NCI-H1436 treated with DMSO at 0.1 percent for 48 hours (cell line): ENCODE measurements at places on chromosomes 1 and 21.

DNA sequence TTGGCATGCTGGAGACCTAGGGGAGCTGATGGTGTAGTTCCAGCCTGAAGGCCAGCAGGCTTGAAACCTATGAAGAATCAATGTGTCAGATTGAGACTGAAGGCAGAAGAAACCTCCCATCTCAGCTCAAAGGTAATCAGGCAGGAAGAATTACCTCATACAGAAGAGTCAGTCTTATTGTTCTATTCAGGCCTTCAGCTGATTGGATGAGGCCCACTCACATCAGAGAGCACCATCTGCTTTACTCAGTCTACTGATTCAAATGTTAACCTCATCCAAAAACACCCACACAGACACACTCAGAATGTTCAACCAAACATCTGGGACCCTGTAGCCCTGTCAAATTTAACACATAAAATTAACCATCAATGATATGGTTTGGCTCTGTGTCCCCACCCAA, 13.7 kb upstream of the CCN1 start:
- no peak for DNase-seq

DNA sequence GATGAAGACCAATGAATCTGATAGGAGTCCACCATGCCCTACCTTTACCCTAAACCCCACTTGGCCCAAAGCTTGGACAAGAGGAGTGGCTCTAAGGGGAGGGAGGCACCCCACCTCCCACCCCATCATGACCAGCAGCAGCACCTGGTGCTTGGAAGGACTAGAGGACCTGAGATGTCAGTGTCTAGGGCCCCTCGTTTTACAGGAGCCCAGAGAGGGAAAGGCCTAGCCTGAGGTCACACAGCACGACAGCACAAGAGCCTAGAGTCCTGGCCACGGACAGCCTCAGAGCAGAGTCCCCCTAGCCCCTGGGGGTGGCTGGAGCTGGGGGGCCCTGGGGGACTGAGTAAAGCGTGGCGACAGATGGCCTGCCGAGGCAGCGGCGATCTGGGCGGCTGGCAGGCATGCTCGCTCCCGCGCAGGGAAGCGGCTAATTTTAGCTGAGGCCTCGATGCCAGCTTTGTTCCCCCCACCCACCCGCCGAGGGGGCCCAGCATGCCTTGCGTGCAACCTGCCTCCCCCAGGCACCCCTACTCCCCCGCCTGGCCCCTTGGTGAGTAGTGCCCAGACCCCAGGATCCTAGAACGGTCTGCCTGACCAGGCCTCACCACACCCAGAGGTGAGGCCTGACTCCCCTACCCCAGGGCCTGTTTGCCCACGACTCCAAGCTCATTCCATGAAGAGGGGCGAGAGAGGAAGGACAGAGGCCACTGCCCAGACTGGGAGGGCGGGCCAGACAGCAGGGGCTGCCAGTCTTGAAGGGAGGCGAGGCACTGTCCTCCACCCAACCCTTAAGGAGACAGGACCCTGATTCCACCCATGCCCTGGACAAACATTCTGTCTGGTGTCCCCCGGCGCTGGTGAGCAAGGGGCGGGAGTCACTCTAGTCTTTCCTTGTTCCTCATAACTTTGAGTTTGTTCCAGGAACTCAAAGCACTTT, 39.0 kb downstream of the AHDC1 start:
- no peak for DNase-seq

- no peak for DNase-seq
These were observed 733.4 kb upstream of the B3GALT2 start for GRCh38 chr1:193919827-193920226.

DNA sequence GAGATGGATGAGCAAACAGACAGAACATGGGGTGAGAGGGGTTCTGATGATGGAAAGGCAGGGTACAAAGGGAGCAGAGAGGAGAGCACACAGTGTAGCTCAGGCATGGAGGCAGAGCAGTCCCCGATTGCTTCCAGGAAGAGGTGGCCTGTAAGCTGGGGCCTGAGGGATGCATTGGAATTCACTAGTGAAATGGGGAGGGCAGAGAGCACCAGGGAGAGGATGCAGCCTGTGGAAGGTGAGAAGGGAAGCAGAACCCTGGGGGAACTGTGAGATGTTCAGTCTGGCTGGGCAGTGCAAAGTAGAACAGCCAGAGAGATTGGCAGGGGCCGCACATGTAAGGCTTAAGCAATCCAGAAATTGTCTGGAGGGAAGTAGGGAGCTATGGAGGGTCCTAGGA, 12.2 kb downstream of the ZNF362 start:
- no peak for DNase-seq

DNA sequence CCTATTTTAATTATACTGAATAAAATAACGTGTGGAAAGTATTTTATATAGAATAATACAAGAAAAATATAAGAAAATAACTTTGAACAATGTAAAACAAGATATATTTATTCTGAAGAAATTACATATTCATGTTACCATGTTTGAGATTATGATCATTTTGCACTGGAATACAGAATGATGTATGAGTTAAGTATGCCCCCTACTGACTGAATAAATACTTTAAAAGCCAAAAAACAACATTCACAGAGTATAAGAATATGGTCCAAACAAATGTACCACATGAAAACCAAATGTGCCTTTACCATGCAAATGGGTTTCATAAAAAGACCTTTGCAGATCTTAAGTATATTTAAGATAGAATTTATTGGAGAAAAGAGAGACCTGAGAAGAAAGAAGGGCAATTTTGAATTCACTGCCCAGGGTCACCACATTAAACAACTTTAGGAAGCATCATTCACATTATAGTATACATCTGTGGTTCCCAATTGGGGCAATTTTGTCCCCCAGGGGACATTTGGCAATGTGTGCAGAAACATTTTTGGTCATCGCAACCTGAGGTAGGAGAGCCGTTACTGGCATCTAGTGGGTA, 136.6 kb upstream of the GFI1 start:
- DNase-seq, result no peak

DNA sequence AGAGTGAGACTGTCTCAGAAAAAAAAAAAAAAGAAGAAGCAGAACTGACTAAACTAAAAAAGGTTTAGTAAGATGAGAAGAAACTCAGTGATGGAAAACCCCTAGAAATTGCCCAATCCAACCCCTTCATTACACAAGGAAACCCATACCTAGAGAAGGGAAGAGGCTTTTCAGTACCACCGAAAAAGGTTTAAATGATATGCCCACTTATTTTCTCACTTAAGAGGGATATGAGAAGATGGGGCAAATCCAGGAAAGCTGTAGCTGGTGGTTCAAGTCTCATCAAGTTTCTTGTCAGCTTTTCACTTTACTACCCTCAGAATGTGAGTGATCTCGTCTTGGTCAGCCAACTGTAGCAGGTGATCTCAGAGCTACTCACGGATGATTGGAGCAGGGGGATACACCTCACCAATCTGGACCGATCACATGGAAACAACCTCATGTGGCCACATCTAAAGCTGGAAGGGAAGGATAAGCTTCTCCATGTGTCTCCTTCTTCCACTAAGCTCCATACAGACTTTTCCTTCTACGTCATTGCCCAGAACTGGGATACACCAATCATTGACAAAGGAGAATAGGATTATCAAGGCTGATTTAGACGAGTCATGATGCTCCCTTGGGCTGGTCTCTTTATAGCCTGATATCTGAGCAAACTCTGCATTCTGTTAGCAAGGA, 126.7 kb upstream of the POU3F1 start:
- no peak for DNase-seq

- DNase-seq, result no peak
These were observed 16.1 kb downstream of the CLCN6 start for GRCh38 chr1:11822091-11822490.

- no peak for DNase-seq
These were observed 94.7 kb downstream of the TSEN15 start for GRCh38 chr1:184146202-184146601.

DNA sequence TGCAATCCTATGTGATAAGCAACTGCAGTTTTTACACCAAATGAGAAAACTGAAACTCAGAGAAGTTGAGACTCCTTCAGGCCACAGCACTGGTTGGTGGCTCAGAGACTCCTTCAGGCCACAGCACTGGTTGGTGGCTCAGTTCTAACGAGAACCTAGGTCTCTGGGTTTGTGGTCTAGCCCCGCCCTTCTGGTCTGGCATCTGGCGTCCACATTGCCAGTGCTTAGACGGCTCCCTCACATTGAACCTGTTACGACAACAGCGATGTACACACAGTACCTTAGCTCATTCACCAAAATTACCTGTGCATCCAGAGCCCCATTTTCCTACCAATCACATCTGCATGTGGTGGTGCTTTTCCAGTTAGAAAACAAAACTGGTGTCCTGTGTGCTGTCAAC, 66.1 kb downstream of the NID1 start:
- no peak for DNase-seq

GRCh38 chr1:225865514-225865913, 16.7 kb downstream of the TMEM63A start:
- no peak for DNase-seq

- no peak for DNase-seq
These were observed 267.3 kb upstream of the DUSP10 start for GRCh38 chr1:222009105-222009730.

- no peak for DNase-seq
These were observed 15.4 kb upstream of the GUCA2A start for GRCh38 chr1:42179900-42180329.

DNA sequence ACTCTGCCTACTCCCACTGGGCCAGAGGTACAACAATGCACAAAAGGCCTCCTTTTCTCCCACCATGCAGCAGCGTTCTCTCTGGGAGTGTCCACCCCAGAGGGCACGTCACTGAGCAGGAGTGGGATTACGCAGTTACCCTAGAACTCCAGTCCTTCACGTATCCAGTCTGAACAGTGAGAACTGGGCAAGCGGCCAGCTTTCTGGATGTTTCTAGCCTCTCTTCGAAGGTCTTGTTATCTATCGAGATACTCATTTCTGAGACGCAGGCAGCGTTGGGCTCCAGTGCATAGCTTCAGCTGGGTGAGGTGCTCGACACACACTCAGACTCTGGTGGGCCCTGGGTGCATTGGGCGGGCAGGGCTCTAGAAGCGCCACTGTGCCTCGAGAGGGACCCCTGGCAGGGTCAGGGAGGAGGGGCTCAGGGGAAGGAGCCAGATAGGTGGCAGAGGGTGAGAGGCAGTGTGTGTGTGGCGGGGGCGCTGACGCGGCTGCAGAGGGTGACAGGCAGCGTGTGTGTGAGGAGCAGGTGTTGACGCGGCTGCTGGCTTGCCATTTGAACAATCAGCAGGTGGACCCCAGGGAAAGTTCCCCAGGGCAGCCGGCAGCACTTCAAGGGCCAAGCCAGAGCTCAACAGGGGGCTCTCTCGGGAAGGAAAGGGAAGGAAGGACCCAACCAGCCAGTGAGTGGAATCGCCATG, 27.9 kb downstream of the PRDM15 start:
- DNase-seq, result peak; percentile 32

- DNase-seq, result no peak
These were observed 409.5 kb downstream of the PLPP3 start for GRCh38 chr1:56169856-56170255.

- DNase-seq, result no peak
These were observed 2.5 kb downstream of the S100A11 start for GRCh38 chr1:152034324-152034653.

GRCh38 chr1:202122639-202123335, at the start of gene GPR37L1:
Gene GPR37L1 (plus strand): TSS chr1:202122917. CDS start chr1:202122964, 47 bp downstream.
- no peak for DNase-seq

DNA sequence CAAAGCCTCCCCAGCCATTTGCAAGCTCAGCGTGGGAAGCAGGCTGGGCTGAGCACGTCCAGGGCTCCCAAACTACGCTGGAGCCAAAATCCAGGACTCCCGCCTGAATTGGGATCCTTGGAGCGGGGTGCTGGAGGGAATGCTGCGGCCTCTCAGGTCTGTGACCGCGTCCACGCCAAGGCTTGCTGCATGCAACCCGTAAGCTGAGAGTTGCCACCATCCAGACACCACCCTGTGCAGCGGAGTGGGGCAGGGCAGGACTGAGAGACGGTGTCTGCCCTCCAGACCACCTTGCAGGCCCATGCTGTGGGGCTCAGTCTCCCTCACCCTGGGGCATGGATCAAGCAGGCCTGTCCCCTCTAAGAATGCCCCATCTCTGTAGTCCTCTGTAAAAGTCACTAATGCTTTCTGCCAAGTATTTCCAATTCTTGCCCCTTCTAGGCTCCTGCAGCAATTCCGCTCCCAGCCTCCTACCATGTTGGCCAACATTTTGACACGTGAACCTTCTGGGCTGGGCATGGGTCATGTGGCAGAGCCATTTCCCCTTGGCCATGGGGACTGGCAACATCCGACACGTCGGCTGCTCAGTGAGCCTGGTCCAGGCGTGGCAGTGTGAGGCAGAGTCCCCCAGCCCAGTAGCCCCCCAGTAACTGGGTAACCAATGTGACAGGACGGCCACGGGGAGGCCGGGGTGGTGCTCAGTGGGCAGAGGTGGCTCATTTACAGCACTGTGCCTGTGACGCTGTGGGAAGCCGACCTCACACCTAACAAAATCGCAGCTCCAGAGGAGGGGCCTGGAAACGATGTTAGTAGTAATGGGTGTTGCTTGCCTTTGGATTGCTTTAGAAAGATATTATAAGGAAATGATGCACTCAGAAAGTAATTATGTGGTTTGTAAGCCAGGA, 57.9 kb upstream of the PDE9A start:
- no peak for DNase-seq

DNA sequence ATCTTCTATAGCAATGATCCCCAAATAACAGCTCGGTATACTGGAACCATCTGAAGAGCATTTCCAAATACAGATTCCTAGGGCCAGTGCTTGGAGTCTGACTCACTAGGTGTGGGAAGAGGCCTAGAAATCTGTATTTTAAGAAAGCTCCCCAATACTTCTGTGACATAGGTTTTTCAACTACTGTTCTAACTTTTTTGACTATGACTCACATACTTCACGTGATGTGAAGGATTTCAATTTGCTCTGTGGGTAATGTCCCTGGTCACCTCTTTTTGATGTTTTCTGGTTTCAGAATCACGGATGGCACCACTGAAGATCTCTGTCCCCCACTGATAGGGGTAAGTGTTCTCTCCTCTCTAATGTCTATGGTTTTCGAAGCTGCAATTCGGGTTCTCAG, 11.0 kb downstream of the ORC1 start:
- DNase-seq, result no peak

- DNase-seq, result no peak
These were observed 28.3 kb downstream of the CAPZB start for GRCh38 chr1:19456968-19457441.

DNA sequence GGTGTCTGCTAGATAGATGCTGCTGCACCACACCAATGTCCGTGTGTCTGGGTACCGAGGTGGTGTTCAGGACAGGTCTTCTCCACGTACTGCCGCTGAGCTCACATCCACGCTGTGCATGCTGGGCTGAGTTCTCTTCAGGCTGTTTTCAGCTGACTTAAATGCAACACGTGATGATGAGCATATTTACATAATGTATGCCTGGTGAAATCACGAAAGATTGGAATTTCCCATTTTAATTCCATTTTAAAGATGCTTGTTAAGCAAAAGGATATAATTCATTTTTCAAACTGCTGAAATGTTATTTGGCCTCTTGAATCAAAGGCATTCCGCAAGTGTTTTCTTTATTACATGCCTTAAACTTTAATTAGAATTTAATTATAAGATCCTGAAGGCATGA, 107.9 kb downstream of the FGGY start:
- DNase-seq, result no peak

- no peak for DNase-seq
These were observed 49.3 kb downstream of the RAB3GAP2 start for GRCh38 chr1:220222939-220223338.
